ENCODE measurements at places on chromosomes 5 and 9.

- DNase-seq = no peak
Measured at GRCh38 chr5:10808347-10809226, 47.6 kb upstream of the DAP start.

GRCh38 chr9:121744002-121744686 is 92.7 kb downstream of the DAB2IP start:
- DNase-seq = peak; percentile 27

- no peak for DNase-seq
Measured at GRCh38 chr9:86960938-86961337, 13.6 kb upstream of the GAS1 start.

DNA sequence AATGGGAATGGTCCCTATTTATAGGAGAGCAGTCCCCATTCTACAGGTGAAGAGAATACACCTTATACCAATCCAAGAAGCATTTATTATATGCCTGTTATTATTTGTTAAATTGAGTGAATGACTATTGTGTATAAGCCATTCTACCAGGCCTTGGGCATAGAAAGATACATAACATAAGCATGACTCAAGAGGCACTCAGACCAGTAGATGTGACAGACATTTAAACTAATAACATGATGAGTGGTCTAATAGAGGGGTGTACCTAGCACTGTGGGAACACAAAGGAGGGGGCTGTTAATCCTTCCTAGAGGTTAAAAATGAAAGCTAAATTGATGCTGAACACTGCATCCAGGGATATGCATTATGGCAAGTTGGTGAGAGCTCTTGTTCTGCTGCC is 145.0 kb upstream of the TNC start:
- no peak for DNase-seq

DNA sequence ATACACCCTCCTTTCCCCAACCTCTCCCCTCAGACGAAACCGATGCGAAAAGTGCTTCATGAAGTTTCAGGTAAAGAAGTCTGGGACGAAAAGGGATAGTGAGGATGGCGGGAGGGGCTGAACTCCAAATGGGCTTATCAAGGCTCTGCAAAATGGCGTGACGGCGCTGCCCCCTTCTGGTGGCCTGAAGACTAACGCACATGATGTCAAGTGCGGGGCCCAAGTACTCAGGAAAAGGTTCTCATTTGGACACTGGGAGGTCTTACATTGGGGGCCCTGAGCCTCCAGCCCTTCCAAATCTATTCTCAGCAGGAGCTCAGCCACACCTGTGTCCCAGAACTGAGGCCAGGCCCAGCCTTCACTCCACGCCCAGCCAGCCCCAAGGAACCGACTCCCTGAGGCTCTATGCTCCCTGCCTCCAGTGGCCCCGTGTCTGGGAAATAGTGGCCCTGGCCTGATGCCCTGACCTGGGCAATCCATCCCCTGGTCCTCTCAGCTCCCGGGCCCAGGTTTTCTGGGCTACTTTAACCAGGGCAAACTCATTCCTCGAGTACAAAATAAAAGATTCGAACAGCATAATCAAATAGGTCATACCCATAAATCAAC is 119.9 kb downstream of the KCNIP1 start:
- no peak for DNase-seq

DNA sequence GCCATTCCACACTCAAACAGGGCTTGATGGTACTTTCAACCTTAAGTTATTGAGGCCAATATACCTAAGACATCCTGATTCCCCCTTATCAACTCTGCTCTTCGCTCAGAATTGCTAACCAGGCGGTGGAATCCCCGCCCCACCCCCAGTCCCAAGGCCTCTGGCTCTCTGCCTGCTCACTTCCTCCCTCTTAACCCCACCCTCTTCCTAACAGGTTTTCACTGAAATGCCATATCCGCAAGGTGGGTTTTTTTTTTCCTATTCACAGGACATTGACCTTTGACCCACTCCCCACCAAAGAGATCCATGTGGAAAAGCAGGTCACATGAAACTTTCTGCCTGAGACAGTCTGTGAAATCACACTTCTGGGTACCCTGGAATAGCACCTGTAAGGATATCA is 66.6 kb upstream of the IFNK start:
- DNase-seq = no peak

DNA sequence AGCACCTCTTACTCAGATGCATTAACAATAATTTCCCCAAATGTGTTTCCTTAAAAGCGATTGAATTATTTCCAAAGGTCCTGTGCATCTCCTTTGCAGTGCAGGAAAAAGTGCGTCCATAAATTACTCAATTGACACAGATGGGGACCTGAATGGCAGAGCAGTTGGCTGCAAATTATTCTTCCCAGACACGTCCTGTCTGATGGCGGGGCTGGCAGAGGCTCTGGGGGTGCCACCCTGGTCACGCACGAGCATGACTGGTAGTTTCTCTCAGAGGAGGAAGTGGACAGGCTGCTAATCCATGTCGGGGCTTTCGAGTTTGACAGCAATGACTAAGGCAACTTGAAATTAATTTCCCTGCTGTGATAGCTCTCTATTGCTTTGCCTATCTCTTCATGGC is 264.8 kb upstream of the BRINP1 start:
- no peak for DNase-seq

- no peak for DNase-seq
Measured at GRCh38 chr9:119697996-119698395, 328.8 kb upstream of the BRINP1 start.

- no peak for DNase-seq
Measured at GRCh38 chr5:149433524-149434131, 54.5 kb upstream of the IL17B start.

DNA sequence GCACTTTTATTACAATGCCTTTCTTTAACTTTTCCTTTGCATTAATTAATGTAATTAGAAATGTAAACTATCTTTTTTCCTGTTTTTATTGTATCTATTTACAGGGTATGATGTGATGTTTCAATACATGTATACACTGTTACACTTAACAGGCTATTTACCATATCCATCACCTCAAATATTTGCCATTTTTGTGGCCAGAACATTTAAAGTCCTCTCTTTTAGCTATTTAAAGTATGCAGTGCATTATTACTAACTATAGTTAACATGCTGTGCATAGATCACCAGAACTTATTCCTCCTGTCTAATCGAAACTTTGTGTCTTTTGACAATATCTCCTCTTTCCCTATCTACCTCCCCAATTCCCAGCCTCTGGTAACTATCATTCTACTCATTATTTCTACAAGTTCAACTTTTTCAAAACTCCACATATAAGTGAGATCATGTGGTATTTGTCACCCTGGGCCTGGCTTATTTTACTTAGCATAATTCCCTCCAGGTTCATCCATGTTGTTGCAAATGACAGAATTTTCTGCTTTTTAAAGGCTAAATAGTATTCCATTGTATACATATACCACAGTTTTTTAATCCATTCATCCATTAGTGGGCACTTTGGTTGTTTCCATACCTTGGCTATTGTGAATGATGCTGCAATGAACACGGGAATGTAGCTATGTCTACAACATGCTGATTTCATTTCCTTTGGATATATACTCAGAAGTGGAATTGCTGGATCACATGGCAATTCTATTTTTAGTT is 32.8 kb downstream of the OR2K2 start:
- DNase-seq = no peak

DNA sequence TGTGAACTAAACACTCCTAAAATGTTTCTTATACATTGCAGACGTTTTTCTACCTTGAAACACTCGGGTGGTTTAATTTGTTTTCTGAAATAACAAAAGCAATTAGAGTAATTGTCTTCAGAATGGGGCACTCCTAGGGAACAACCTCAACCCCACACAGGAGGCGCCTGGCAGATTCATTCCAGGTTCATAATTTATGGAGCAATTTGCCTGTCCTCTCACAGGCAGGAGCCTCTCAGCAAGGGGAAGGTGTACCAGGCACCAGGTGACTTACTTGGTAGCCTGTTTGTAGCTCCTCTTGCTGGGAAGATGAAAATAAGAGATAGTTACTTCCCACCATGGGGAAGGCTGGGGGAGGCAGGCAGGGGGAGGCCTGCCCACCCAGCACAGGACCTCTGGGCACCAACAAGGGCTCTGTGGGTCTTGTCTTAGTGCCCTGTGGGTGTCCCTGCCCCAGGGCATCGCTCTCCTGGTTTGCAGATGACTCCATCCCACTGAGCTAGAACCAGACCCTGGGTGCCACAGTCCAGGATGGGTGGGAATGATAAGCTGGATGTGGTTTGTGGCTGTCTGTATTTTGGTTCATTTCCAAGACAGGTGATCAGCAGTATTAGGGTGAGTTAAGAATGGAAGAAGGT is 144.4 kb downstream of the FSTL4 start:
- DNase-seq = no peak

- DNase-seq = no peak
Measured at GRCh38 chr9:37566716-37567115, 9.5 kb downstream of the FBXO10 start.

- no peak for DNase-seq
Measured at GRCh38 chr9:26391036-26391435, 501.6 kb downstream of the CAAP1 start.

DNA sequence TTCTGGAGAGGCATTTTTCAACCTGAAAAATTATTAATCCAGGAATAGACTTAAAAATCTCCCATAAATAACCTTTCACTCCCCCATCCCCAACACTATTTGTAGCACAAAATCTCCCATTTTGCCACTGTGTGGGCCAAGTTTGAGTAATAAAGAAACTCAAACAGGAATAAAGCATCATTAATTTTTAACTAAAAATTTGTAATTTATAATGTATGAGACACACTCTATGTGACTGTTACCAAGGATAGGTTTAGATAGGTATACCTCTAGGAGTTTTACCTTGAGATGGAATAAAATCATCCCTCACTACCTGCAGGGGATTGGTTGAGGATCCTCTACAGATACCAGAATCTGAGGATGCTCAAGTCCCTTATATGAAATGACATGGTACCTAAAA is 30.1 kb downstream of the CHD1 start:
- DNase-seq = no peak

- no peak for DNase-seq
Measured at GRCh38 chr5:63055421-63055820, 476.8 kb downstream of the LRRC70 start.

DNA sequence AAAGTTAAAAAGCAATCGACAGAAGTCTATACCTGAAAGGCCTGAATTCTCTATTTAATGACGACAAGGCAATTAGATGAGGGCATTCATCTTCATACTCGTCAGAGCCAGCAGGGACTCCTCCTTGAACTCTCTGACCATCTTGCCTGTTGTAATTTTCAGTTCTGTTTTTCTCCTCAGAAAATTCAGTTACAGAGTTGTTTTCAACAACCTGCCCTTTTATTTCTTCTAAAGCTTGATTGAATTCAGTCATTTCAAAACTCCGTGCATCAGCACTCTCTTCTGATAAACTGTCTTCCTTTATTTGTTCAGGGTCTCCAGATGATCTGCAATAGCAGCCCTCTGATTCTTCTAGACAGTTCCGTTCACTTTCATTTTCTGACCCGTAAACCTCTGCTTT is 15.6 kb downstream of the RIOK2 start:
- DNase-seq = no peak

DNA sequence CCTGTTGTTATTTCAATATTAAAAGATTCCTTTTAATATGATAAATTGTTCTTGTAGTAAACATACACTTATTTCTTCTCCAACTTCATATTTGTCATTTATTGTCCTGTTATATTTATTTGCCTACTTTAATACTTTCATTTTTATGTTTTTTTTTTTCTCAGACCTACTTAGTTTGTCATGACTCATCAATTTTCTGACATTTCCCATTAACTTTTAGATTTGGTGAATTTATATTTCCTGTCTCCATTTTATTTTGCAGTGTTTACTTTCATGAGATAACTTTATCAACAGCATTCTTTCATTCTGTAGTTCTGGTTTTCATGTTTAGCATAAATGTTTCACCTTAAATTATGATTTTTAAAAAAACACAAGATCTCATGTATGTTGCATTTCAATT is 788.7 kb downstream of the EFNA5 start:
- DNase-seq = no peak

- no peak for DNase-seq
Measured at GRCh38 chr9:82532504-82533180, 530.3 kb downstream of the RASEF start.

- no peak for DNase-seq
Measured at GRCh38 chr9:103371152-103371551, 376.0 kb downstream of the CYLC2 start.

DNA sequence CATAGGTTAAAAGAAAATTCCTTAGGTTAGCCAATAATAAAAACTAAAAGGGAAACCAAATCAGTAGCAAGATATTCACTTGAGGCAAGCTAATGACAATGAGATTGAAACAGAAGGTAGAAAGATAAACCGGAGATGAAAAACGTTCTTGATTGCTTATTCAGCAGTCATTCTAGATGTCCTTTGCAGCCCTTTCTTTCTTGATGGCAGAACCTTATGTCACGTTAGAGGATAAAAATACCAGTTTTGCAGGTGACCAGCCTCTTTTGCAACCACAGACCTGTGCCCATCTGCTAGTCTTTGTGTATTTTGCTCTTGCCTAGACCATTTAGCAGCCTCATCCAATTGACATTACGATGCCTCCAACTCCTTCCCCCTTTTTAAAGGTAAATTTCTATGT is 337.8 kb downstream of the DMAC1 start:
- DNase-seq = no peak

- DNase-seq = no peak
Measured at GRCh38 chr9:114049441-114050225, 28.5 kb downstream of the AMBP start.

GRCh38 chr9:70519912-70520724 is 105.7 kb upstream of the KLF9 start:
- DNase-seq = no peak

DNA sequence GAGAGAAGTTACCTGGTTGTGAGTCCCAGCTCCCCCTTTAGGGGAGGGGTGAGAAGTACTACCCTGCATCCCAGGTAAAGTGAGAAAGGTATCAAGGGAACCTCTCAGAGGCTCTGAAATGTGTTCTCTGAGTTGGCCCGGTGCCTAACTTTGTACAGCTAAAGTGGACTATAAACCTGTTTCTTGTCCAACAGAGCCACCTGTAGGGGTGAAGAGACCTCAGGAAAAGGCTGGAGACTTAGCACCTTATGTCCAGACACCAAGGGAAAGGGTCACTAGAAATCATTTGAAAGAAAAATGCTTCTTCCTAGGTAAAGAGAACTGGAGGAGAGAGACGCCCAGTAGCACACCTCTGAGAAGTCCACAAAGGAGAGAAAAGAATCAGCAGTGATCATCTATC is 108.3 kb upstream of the KIF2A start:
- no peak for DNase-seq

DNA sequence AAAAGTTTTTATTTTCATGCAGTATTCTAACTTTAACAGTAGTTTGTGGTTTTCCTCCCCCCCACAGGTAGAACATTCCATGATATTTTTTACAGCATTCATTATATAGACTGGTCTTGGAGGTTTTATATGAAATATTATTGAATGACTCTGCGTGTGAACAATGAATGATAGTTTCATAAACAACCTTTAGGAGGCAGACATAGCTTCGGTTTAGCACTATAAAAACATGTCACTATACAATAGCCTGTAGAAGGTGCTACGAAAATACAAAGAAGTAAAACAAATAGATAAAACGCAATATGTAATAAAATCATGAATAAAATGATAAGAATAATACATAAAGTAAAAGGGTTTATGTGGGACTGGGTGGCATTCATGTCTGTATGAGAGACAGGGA is 8.5 kb downstream of the KLF4 start:
- DNase-seq = no peak

Measured in activated gamma-delta T cell treated with Interleukin-2 at 50 U/mL for 16 hours (primary cell).